ENCODE measurements at places on chromosomes 2 and 18. TPM values are rescaled to one million over a fixed set of nuclear protein-coding genes. Genes with fewer than 3 reads are reported as not detected.
A peak's percentile ranks its signal among the peaks of the same experiment; 100 is the strongest.

DNA sequence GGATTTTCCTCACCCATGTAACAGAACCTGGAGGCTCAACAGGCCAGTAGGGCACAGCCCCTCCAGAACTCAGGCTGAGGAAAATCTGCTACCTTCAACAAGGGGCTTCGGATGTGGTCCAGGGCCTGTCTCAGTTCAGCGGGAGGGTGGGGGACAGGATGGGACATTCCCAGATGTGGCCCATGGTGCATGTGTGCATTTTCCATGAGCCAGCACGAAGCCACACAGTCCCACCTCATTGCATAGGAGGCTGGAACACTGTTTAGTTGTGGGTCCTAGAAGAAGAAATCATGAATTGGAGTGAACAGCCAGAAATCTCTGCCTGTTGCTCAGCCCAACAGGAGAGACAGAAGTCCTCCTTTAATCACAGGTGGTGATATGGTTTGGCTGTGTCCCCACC, 469.6 kb upstream of the MYT1L start:
- no peak for DNase-seq

Gene RRM2
- 0.72 TPM for total RNA-seq

GRCh38 chr18:46278481-46279465, 174.6 kb downstream of the HAUS1 start:
- DNase-seq = peak; percentile 84

Gene ARHGAP25
- not detected for total RNA-seq

Gene NEB
- 1,145 TPM for total RNA-seq

Gene EPAS1
- total RNA-seq = 48.5 TPM
